ELR (cell line): ENCODE measurements at places on chromosomes 1 and 21.

GRCh38 chr1:116808848-116809508 is 54.7 kb downstream of the CD2 start:
- no peak for DNase-seq

DNA sequence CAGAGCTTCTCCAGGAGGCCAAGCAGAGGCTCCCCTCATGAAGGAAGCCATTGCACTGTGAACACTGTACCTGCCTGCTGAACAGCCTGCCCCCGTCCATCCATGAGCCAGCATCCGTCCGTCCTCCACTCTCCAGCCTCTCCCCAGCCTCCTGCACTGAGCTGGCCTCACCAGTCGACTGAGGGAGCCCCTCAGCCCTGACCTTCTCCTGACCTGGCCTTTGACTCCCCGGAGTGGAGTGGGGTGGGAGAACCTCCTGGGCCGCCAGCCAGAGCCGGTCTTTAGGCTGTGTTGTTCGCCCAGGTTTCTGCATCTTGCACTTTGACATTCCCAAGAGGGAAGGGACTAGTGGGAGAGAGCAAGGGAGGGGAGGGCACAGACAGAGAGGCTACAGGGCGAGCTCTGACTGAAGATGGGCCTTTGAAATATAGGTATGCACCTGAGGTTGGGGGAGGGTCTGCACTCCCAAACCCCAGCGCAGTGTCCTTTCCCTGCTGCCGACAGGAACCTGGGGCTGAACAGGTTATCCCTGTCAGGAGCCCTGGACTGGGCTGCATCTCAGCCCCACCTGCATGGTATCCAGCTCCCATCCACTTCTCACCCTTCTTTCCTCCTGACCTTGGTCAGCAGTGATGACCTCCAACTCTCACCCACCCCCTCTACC is 19.1 kb downstream of the CSF1 start:
- DNase-seq, result no peak

DNA sequence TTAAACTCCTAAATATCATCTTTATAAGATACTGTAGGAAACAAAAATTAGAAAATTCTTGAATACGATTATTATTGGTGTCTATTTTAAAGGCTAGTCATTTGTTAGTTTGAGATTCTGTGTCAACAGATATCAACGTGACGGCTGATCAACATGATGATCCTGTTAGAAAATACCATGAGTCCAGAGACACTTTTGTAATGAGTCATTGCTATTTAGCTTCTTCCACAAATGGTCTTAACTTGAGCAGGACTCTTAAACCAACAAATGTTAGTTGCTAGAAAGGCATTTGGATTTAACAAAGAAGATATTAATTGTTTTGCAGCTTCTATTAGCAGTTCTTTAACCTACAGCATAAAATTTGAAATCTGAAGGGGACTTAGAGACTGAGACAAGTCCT is 131.2 kb downstream of the TGFB2 start:
- peak; percentile 91 for DNase-seq

DNA sequence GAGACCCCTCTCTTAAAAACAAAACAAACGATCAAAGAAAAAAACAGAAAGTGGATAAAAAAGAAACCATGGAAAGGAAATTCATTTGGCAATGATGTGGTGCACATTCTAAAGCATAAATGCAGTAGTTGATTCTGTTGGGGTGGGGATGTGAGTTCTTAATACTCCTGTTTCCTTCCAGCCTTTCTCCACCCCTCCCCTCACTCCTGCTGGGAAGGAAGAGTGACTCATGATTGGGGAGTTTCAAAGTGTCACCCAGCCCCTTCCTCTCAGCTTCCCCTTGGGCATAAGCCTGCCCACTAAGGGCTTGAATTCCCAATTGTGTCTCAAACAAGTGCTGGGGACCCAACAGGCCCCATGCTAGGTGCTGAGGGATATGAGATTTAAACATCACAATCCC is 6.7 kb upstream of the PINK1 start:
- DNase-seq, result no peak

GRCh38 chr1:86226204-86226603 is 69.6 kb upstream of the COL24A1 start:
- no peak for DNase-seq

- no peak for DNase-seq
These were observed 8.9 kb downstream of the PGBD2 start for GRCh38 chr1:248914796-248915381.

- no peak for DNase-seq
These were observed 16.4 kb downstream of the FOXJ3 start for GRCh38 chr1:42318601-42319000.

DNA sequence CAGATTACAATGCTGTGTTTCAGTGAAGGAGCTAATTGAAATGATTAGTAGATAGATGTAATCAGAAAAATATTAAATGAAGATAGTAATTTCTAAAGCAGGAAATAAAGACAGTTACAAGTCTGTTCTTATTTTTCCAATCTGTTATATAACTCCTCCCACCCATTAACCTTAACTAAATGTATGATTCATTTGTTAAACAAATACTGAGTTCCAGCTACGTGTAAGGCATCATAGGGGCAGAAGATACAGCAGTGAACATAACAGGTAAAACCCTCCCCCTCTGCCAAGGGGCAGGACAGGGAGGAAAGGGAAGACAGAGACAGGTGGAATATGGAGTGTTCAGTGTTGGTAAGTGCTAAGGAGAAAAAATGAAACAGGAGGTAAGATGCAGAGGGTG is at the start of gene FAM177B:
Gene FAM177B (plus strand): TSS at position 231 of the 400 bp plus-strand sequence. CDS start 9,344 bp downstream, outside the sequence.
- peak; percentile 13 for DNase-seq

DNA sequence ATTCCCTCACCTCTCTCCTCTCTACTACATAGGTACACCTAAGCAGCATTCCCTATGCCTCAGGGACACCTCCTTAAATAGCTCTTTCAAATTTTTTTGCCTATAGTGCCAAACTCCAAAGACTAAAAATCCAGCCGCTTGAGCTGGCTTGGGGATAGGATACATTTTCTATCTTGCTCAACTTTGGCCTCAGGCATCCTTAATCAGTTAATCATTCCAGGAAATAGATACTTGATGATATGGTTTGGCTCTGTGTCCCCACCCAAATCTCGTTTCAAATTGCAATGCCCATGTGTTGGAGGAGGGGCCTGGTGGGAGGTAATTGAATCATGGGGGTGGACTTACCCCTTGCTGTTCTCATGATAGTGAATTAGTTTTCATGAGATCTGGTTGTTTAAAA is 11.4 kb upstream of the PHGDH start:
- DNase-seq, result no peak

DNA sequence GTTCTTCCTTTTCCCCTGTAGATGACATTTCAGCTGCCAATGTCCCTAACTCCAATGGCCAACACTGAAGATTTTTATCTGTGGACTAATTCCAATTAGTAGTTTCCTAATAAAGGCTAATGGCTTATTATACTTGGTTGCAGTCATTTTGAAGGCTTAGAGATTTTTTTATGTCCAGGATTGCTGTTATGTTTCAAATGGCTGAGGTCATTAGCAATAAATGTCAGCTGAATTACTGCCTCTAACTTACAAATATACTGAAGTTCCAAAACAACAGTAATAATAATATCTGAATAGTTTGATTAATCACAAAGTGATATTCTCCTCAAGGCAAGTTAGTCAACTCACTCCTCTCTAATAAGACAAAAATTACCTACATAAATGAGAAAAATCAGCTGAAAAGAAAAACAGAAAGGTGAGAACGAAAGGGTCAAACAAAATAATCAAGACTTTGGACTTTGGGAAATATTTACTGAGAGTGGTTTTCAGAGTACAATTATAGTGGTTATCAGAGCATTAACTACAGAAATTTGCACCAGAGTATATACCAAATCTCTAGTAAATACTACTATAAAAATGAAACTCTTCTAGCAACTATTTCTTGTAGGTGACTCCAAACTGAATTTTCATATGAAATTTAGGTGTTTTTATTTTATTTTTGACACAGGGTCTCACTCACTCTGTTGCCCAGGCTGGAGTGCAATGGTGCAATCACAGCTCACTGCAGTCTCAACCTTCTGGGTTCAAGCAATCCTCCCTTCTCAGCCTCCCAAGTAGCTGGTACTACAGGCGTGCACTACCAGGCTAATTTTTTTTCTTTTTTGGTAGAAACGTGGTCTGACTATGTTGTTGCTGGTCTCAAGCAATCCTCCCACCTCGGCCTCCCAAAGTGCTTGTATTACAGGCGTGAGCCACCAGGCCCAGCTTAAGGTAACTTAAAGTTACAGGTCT is 3.5 kb downstream of the ZZZ3 start:
- no peak for DNase-seq

GRCh38 chr1:54112027-54112426 is 40.8 kb downstream of the CDCP2 start:
- no peak for DNase-seq

DNA sequence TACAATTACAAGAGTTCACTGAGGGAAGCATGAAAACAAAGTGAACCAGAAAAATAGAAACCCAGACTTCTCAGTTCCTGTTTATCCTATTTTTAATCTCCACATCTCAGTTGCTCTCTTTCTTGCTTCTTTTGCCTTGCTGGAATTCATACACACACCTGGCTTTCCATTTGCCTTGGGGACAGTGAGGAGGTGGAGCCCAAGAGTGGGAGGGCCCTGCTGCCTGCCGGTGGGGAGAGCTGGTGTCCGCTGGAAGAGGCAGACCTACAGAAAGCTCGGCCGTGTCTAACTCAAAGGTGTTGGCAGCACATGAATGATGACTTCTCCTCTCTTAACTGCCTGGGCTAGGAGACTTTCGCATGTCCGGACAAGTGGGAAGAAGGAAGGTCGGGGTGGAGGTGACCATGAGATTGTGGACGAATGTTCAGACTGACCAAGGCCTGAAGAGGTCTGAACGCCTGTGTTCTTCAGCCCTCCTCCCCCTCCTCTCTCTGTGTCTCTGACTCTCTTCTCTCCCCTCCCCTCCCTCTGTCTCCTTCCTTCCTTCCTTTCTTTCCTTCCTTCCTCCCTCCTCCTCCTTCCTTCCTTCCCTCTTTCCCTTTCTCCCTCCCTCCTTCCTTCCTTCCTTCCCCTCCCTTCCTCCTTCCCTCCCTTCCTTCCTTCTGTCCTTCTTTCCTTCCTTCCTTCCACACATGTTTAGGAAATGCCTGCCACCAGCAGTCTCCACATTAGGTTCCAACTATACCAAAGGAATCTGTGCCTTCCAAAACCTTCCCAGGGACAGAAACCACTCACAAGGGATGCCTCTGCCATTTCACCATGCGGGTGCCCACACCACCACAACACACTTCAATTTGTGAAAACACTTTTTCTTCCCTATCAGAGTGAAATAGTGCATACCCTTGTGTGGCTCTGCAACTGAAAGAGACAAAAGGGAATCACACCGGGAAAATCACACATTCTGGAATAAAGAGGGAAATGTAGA is 157.3 kb upstream of the RUNX1 start:
- no peak for DNase-seq

DNA sequence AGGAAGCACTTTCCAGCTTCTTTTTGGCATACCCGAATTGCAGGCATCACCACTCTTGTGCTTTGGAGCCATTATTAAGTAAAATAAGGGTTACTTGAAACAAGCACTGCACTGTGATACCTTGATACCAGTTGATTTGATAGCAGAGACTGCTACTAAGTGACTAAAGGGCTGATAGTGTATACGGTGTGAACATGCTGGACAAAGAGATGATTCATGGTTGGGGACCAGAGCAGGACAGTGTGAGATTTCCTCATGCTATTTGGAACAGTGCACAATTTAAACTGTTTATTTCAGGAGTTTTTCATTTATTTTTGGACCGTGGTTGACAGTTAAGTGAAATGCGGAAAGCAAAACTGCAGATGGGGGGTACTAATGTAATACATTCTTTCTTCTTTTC is 9.9 kb downstream of the RPS27 start:
- no peak for DNase-seq

GRCh38 chr1:52641307-52641706 is 8.3 kb downstream of the SHISAL2A start:
- no peak for DNase-seq

DNA sequence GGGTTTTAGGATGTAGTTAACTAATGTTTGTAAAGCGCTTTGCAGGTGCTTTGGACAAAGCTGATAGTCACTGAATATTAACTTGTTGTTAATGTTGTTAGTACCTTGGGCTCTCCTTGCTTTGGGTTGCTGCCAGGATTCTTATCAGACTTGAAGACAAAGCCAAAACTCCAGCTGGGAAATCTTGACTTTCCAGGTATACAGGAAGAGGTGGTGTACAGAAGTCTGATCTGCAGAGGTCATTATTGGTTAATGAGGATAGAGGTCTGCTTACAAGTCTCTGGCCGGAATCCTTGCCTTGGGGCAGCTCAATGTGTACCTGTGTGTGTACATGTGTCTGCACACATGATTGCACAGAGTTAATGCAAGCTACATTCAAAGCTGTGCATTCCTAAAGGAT is 96.0 kb upstream of the POU3F1 start:
- no peak for DNase-seq

DNA sequence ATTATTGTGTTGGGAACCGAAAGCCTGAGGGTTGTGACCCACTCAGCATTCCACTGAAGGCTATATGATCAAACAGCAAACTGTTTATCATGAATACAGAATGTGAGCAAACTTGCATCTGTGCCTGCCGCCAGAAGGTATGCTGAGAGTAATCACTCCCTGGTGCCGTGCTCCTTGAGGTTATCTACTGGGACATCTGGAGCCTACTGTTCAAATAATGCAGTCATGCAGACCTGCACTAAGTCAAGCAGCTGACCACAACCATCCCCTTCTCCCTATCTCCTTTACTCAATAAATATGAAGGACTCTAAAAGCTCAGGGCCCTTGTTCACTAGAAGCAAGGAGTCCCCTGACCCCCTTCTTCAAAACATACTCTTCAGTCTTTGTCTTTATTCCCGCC is 13.5 kb downstream of the GSTM5 start:
- no peak for DNase-seq

- no peak for DNase-seq
These were observed 1250.7 kb upstream of the B3GALT2 start for GRCh38 chr1:194437135-194437534.

DNA sequence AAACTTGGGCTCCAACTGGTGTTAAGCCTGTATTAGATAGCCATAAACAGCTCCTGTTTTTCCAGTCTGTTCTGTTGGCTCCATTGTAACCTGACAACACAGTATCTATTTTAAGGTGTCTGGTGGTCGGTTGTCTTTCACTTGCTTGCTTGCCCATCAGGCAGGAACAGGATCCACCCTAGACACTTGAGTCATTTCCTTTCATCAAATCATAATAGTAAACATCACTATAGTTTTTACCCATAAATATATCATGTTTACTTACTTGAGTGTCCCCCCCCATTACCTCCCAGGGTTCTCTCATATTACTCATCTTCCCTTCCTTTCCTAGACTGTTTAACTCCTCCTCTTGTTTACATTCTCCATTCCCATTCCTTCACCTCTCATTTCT is 2.9 kb downstream of the DDI2 start:
- DNase-seq, result peak; percentile 89

GRCh38 chr1:1004780-1005697 is 5.1 kb upstream of the HES4 start:
- peak; percentile 44 for DNase-seq

GRCh38 chr1:6586404-6586816 is 6.6 kb downstream of the ZBTB48 start:
- DNase-seq, result no peak

- DNase-seq, result no peak
These were observed 221.3 kb downstream of the FOXD2 start for GRCh38 chr1:47659146-47659545.

- no peak for DNase-seq
These were observed 3.9 kb upstream of the RGS1 start for GRCh38 chr1:192571668-192572067.

GRCh38 chr21:41753006-41753898 is 13.6 kb downstream of the RIPK4 start:
- DNase-seq, result no peak
